ENCODE measurements at places on chromosomes 1 and 21. TPM values are rescaled to one million over a fixed set of nuclear protein-coding genes. Genes with fewer than 3 reads are reported as not detected.

The OR2L2 gene
- 0.35 TPM for total RNA-seq

GRCh38 chr1:116485976-116486375 is 84.8 kb downstream of the CD58 start:
- no peak for DNase-seq

GRCh38 chr1:102782144-102782543 is 326.2 kb downstream of the COL11A1 start:
- DNase-seq, result no peak

GRCh38 chr1:223887747-223888418 is 42.1 kb upstream of the TP53BP2 start:
- no peak for DNase-seq

GRCh38 chr1:165632491-165632890 is 1.5 kb downstream of the MGST3 start:
- DNase-seq, result no peak
